ENCODE measurements at places on chromosomes 6 and 20.

- no peak for DNase-seq
Observed at GRCh38 chr6:43396408-43397149, 27.1 kb upstream of the ZNF318 start.

DNA sequence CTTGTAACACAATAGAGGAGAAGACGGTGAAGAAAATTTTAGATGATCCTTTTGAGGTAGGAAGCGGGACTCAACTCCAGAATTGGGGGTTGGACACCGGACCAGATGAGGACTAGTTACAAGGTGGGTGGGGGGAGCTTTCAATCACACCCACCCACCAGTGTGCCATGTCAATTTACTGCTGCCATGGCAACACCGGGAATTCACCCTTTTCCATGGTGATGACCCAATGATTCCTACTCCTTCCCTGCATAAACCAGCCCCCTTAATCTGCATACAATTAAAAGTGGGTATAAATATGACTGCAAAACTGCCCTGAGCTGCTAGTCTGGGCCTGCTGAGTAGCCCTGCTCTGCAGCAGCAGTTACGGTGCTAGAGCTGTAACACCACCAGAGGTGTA, 14.7 kb downstream of the RAD21L1 start:
- no peak for DNase-seq

DNA sequence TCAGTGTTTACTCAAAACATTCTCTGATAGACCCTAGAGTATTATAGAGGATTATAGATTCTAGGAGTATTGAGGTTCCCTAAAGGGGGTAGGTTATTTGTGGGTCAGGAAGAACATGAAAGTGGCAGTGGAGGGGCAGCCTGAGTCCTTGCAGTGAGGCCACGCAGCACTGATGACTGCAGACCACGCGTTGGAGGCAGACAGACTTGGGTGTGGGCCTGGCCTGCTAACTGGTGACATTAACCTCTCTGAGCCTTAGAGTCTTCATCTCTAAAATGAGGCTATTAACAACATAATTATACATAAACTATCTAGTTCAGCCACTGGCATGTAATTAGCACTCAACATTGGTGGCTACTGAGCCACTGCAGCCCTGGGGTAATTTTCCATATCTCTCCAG, 16.1 kb downstream of the MTCL3 start:
- no peak for DNase-seq

GRCh38 chr6:96624957-96625356, 62.0 kb downstream of the FHL5 start:
- DNase-seq = no peak

DNA sequence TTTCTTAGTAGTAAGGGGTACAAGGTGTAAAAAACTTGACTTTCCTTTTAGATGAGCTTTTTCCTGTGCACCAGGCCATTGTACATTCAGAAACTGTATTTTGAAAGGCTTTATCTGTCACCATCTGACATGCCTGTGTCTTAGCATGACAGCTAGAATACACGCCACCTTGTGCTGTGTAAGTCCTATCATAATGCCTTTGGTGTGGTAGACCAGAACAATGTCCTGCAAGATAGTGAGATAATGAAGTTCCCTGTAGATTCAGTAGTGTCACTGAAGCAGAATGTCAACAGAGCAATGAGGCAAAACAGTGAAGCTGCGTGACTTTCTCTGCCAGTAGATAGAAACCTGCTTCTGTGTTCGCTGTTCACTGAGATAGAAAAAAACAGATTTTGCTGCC, 105.8 kb downstream of the JAG1 start:
- DNase-seq = no peak

All from cerebellar cortex (tissue), 1 donor.